ENCODE measurements at places on chromosomes 6 and 20.

- peak; percentile 67 for DNase-seq
These were observed 107.0 kb upstream of the DST start for GRCh38 chr6:56749632-56750151.

DNA sequence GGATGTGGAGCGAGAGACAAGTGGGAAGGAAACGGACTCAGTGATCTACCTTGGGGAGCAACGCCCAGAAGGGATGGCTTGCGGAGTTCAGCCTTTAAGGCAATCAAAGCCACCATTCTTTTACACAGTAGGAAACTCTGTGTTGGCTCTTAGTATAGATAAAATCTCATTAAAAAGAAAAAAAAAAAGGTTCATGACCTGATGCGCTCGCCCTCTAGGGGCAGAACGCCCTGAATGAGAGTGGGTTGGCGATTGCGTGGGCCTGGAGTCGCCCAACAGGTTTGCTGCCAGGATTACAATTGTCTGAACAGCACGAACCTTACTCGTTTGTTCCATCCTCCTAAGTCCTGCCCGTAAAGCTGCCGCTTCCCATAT is 1.2 kb downstream of the TPD52L1 start:
- DNase-seq, result peak; percentile 46

GRCh38 chr6:52587001-52587400 is 10.1 kb upstream of the TRAM2 start:
- no peak for DNase-seq

GRCh38 chr20:59730722-59731121 is 126.4 kb downstream of the PHACTR3 start:
- no peak for DNase-seq

DNA sequence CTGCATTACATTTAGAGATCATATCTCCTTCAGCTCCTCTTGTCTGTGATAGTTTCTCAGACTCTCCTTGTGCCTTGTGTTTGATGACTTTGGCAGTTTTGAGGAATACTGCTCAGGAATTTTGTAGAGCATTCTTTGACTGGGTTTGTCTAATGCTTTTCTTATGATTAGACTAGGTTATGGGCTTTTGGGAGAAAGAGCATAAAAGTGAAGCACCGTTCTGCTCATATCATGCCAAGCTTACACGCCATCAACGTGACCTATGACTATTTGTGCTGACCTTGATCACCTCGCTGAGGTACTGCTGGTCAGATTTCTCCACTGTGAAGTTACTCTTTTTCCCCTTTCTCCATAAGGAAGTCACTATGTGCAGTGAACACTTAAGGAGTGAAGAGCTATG is 256.0 kb downstream of the LY86 start:
- DNase-seq, result no peak

GRCh38 chr6:150547502-150548222 is 52.0 kb upstream of the PLEKHG1 start:
- peak; percentile 5 for DNase-seq

- no peak for DNase-seq
These were observed 36.4 kb upstream of the SLC35F1 start for GRCh38 chr6:117870486-117871242.

DNA sequence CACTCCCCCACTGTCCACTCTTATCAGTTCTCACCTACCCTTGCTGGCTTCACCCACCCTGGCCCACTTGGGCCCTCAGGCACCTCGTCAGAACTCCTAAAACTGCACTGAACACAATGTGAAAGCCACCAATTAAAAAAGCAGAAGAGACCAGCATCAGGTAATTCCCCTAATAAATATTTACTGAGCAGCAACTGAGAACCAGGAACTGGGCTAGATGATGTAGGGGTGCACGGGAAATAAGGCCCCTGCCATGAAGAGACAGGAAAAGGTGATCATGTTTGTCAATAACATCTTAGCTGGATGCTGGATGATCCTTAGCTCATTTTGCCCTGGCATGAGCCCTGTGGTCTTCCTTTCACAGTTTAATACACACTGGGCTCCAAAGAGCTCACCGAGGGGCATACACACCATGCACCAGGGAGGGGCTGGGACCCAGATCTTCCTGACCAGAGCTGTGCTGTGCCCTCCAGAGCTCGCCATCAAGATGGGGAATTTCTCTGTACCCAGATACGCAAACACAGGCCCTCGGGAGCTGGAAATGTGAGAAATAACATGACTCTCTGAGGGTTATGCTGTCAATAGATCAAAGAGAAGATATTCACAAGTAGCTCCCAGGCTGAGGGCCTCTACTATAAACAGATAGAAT is 113.6 kb upstream of the SLC22A16 start:
- DNase-seq, result no peak

DNA sequence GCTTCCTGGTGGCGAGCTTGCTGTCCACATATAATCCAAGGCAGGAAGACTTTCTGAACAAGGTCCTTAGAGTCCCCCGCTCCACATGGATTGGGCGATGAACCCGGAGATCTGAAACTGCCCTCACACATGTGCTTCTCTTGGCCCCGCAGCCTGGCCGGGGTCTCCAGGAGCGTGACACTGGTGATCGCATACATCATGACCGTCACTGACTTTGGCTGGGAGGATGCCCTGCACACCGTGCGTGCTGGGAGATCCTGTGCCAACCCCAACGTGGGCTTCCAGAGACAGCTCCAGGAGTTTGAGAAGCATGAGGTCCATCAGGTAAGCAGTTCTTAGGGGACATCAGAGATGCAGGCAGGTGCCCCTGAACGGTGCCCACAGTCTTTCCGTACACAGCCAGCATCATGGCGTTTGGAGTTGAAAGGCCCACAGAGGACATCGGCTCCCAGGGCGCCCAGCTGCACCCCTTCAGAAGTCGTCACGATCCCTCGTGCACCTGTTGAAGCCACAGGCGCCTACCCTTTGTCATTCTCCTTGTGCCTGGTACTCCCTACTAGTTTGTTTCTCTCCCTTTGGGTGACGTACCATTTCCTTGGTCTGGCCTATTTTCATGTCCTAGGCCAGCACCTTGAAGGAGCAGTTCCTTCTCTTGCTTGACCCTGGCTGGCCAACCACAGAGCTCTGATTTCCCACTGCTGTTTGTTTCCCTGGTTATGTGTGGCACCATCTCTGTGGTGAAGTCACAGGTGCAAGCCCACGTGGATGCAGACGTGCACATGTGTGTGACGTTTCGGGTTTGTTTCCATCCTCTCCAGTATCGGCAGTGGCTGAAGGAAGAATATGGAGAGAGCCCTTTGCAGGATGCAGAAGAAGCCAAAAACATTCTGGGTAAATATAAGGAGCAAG is 43.3 kb upstream of the IRF4 start:
- no peak for DNase-seq

- no peak for DNase-seq
These were observed 35.2 kb downstream of the BMP6 start for GRCh38 chr6:7761051-7761450.

- peak; percentile 80 for DNase-seq
These were observed 129.8 kb downstream of the PREX1 start for GRCh38 chr20:48697845-48698491.

GRCh38 chr6:100379386-100379785 is 85.3 kb downstream of the SIM1 start:
- DNase-seq, result no peak

GRCh38 chr6:150301846-150302519 is 66.8 kb upstream of the IYD start:
- DNase-seq, result peak; percentile 67

- DNase-seq, result no peak
These were observed 52.0 kb upstream of the THEMIS start for GRCh38 chr6:127952831-127953230.

- DNase-seq, result peak; percentile 85
These were observed 113.8 kb downstream of the PRND start for GRCh38 chr20:4835244-4836177.

DNA sequence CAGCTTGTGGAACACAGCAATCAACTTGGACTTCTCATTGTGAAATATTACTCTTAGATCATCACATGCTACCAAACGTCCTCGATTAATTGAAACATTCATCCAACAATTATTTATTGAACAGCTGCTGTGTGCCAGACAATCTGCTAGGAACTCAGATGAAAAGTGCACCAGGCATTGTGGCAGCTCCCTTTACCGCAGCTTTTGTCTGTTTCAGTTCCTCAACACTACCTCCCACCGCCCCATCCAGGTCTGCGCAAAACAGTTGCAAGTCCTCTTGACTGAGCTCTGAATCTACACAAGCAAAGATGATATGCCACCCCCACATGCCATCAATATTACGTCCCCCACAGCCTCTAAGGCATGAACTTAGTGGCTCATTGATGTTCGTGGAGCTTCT is 1094.4 kb upstream of the MAP3K7 start:
- DNase-seq, result no peak

- no peak for DNase-seq
These were observed 3.8 kb downstream of the NSFL1C start for GRCh38 chr20:1462834-1463233.

DNA sequence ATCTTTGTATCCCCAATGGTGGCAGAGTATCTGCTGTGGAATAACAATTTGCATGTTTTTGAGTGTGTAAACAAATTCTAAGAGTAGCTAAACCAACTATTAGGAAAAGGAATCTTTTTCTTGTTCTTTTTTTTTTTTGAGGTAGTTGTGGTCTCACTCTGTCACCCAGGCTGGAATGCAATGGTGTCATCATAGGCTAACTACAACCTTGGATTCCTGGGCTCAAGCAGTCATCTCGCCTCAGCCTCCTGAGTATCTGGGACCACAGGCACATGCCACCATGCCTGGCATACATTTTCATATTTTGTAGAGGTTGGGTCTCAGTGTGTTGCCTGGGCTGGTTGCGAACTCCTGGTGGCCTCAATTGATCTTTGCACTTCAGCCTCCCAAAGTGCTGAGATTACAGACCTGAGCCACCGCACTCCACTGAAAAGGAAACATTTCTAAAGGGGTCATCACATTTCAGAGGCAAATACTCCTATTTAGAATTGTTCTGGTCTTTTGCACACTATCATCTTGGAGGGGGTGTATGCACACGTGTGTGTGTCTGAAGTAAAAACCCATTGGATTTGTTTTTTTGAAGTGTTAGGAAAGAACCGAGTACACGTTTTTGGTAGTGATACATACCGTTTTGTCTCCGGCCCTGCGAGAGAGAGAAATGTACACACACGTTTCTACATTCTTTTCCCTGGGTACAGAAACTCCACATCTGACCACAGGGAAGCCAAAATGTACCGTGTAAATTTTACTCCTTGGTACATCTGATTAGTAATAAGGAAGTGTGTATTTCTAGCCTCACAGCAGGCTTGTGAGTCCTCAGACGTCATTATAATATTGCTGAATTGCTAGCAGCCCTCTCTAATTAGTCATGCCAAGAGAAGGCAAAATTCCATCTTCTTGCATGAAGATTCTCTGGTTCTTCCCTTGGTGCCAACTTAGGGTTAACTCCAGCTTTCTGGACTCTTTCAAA is 183.6 kb downstream of the JARID2 start:
- peak; percentile 81 for DNase-seq

DNA sequence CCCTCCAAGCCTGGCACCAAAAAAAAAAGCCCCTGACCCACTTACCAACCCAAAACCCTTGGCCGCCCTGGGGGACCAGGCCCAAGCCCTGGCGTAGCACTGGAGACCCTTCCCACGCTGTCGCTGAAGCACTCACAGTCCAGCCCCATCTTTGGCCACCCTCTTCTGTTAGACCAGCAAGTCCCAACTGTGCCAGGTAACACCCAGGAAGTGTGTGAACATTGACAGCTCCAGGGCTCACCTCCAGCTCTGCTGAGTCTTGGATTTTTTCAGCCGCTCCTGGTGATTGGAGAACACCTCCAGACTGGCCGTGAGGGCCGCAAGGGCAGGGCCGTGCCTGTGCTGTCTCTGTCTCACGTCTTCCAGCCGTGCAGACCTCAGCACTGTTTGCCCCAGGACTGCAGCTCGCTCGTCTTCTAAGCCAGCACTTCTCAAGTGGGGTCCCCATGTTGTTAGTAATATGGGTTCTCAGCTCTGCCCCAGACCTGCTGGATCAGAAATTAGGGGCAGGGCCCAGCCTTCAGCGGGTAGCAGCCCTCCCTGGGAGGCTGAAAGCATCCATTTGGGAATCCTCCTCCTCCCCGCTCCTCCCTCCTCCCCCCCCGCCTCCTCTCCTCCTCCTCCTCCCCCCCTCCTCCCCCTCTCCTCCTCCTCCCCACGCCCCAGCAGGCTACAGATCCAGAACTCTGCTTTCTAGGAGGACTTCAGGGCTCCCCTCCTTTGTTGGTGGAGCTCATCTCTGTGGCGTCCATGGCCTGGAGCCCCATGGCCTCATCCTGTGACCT is 18.1 kb downstream of the NPEPL1 start:
- no peak for DNase-seq

GRCh38 chr20:38034108-38034649 is 633 bp downstream of the RPRD1B start:
- no peak for DNase-seq

GRCh38 chr6:11811644-11812264 is 33.2 kb upstream of the ADTRP start:
- DNase-seq, result no peak

DNA sequence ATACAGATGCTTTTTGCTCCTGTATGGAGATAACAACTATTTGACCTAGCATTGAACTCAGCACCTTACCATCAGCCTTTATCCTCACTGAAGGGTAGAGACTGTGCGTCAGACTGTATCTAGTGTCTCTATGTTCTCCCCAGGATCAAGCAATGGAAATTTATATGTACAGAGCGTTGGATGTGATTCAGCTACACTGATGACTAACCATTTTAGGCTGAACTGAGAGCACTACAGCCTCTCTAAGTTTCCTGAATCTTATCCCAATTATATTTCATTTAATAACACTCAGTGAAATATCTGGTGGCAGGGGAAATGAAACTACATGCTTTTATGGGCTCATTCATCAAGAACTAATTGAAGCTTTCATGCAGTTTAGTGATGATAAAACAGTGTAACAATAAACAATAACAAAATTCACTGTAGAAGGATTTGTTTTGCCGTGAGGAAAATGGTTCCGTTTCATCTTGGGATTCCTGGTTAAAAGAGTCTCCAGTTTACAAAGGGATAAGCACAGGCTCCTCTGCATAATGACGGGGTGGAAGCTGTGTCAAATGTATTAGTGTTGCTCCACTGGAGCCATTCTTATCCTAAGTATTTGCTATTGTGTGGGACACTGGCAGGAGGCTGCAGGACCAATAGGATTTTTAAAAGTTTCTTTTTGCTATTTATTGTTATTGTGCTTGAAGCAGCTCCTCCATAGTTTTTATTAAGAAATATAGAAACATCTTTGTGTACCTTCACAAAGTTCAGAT is 567.6 kb upstream of the MMS22L start:
- DNase-seq, result peak; percentile 49

GRCh38 chr6:111601886-111602285 is 3.8 kb downstream of the TRAF3IP2 start:
- DNase-seq, result peak; percentile 87

Measured in fibroblast of skin of scalp (primary cell).